ENCODE measurements at places on chromosomes 16 and 17.

- DNase-seq = no peak
Observed at GRCh38 chr16:79542237-79542774, 58.2 kb downstream of the MAF start.

DNA sequence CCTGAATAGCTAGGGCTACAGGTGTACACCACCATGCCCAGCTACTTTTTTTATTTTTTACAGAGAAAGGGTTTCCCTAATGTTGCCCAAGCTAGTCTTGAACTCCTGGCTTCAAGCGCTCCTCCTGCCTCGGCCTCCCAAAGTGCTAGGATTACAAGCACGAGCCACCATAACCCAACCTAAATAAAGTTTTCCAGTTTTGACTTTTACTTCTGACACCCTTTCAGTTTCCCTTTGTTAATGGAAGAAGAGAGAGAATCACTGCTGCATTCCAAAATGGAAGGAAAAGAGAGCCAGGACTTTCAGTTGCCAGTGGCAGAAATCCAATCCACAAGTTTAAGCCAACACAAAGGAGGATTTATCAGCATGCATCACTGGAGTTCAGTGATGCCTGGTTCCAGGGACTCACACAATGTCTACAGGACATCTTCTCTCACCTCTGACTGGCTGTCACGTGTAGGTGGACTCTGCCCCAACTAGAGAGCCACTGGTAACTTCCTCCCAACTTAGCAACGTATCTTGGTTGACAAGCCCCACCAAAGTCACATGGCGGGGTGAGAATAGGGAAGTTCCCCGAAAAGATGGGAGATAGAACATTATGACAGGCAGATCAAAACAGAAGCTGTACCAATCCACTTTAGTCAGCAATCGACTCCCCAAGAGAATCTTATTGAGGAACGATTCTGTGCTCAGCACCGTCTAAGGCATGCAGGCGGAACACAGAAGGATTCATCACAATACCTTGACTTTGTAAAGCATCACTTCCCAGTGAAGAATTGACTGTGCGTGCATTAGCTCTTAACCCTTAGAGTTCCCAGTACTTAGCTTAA is 46.5 kb downstream of the GAS7 start:
- DNase-seq = no peak

DNA sequence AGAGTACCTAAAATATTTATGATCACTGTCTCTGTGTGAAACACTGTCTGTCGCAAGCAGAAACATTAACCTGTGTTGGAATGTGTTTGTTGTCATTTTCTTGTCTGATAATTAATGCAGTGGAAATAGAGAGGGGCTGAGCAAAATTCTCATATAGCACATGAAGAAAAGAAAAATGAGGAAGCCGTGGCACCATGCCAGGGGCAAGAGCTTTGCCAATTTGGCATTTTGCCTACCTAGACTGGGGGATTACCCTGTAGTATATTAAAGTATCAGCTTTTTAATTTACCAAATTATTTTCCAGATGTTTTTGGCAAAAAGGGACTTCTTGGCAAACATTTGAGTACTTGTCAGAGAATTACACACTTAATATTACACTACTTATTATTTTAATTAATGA is 1326.6 kb upstream of the GOT2 start:
- DNase-seq = no peak

DNA sequence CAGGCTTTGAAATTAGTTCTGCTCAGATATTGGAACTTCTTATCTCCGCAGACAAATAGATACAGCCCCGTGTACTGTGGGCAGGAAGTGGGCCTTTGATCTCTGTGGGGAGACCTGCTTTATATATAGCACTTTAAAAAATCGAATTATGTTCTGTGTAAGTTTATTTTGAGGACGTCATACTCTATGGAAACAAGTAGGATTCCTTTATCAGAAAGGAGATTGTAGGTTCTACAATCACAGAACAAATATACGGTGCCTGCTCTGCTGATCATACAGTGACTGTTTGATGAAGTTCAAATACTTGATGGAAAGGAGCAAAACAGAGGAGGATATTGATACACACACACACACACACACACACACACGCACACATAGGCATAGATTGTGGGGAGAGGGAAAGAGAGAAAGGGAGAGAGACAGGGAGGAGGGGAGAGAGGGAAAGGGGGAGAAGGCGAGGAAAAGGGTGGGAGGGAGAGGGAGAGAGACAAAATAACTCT is 14.7 kb upstream of the TMEM220 start:
- DNase-seq = no peak

DNA sequence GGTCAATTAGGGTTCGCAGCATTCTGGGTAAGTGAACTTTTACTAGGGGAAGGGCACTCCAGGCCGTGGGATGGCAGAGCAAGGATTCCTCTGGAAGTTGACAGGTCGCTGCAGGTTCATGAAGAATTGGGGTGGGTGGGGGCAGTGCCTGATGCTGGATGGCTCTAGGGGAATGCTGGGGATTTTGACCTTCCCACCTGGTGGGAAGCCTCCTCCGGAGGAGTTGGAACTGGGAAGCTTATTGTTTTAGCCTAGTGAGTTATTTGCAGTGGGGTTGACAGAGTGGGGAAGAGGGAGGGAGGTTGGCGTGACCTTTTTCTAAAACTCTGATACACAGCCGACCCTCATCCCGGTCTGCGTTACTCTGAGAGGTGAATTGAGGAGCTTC is 606 bp upstream of the C17orf113 start:
- no peak for DNase-seq

DNA sequence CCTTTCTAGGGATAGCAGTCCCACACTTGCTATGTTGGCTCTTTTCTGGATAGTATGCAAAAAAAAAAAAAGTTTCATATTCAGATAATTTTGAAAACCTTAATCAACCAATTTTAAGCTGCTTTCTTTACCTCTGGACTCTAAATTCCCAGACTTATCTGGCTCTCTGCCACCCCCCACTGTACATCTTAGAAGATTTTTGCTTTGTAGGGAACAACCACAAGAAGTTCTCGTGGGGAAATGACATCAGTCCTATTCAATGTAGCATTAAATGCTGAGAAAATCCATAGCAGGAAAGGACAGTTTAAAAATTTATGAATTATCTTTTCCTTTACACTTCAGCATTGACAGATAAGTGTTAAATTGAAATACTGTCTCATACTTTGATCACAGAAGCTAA is 562.7 kb upstream of the HSBP1 start:
- peak; percentile 9 for DNase-seq

- no peak for DNase-seq
Observed at GRCh38 chr17:67636834-67637520, 80.8 kb upstream of the NOL11 start.

DNA sequence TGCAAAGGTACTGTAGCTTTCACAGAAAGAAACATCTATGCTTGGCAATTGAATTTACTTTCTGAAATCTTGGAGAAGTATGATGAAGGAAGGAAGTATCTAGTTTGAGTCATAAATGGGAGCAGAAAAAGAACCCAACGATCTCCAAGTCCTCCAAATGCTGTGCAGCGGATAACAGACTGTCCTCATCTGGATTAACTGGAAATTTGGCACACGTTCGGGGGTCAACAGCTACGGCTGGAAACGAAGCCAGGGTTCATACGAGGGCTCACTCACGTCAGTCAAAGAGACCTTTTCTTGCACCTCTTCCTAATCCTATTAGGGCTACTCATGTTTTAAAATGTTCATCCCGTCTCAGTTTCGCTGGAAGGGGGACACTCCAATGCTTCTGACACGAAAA is 152.0 kb downstream of the ZFHX3 start:
- peak; percentile 39 for DNase-seq

- no peak for DNase-seq
Observed at GRCh38 chr16:83328936-83329335, 478.8 kb upstream of the HSBP1 start.

- no peak for DNase-seq
Observed at GRCh38 chr17:33978889-33979288, 276.2 kb upstream of the CCL2 start.

DNA sequence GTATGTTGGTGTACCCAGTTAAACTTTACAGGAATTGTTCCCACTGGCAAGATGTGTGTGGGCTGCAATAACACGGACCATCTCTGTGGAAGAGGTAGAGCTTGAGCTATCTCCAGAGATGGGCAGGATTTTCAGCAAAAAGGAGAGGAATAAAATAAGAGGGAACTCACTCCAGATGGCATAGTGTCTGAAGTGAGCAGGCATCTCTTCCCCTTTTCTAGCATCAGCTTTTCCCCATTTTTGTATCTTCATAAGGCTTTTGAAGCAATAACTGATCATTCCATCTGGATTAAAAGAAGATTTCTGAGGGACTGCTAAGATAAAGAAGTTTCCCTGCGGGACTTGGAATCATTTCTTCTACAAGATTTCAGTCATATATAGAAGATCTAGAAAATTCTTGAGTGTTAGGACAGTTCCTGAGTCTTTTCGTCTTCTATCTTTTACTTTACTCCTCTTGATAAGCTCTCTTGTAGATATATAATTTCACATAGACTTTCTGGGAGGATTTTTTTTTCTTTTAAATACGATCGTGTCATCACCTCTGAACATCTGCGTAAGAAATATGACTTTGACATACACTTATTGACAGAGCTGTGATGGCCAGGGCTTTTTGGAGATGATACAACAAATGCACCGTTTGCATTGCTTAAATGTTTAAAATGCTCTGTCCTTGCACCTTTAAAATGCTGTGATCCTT is 2.1 kb downstream of the CPD start:
- DNase-seq = no peak

DNA sequence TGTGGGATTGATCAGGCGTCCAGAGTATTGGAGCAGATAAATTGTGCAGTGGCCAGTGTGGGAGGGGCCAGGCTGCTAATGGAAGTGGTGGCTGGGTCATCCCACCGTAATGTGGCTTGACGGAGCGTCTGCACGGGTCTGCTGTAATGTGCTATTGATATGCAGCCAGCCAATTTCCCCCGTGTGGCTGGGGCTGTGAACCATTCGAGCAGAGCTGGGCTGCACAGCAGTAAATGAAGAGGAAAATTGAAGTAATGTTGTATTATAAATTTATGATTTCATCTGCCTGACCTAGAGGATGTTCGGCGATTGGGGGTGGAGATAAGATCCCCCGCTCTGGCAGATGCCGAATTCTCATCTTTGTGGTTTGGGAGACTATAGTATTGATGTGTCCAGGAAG is 121.5 kb downstream of the CCDC182 start:
- DNase-seq = no peak

GRCh38 chr17:76538281-76538931 is 897 bp upstream of the CYGB start:
- no peak for DNase-seq

- no peak for DNase-seq
Observed at GRCh38 chr17:17538417-17539391, 42.5 kb upstream of the RASD1 start.

DNA sequence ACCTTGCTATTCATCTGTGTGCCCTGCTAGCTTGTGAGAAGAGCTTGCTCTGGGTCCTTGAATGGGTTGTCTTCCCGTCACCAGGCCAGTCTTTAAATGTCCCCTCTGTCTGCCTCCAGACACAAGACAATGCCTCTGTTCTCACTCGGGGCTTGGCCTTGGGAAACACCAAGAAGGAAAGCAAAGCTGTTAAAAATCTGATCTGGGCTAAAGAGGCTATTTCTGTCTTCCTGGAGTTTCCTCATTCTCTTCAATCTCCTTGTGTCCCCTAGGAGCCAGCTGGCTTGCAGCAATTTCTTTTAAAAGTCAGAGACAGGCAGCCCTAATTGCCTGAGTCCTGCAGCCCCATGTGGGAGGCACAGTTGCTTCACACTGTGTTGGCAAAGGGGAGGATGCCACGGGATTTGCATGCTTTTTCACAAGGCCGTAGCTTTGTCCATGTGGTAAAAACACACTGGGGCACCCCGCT is 2.5 kb downstream of the DNAI2 start:
- peak; percentile 26 for DNase-seq

DNA sequence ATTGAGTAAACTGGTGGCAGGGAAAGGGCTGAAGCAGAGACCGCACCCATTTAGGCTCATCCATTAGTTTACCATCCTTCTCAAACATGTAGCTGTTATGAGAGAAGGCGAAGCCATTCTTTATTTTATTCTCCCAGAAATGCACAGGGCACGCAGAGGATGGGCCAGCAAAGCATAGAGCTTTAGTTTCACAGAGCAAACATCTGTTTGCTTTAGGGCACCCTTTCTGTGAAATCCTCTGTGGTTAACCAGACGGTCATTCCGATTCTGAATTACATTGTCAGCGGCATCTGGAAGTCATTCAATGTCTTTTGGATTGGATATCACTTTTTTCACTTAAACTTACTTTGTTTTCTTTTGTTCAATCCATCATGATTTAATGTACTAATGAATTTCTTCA is 96.0 kb downstream of the TOX3 start:
- no peak for DNase-seq

DNA sequence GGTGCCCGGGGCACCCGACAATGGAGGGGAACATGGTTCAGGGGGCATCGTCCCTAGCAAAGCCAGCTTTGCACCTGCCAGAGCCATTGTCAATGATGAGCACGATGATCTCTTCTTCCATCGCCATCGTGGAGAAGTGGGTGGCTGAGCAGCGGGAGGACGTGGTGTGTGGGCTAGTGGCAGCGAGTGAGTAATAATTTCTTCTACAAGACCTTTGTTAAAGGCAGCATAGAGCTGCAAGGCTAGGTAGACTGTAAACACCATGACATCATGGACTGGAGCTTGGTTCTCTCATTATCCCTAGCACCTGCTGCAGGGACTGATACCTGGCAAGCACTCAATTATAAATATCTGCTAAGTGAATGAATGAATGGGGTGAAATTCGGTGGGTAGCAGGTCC is 6.7 kb upstream of the HEATR3 start:
- DNase-seq = no peak

DNA sequence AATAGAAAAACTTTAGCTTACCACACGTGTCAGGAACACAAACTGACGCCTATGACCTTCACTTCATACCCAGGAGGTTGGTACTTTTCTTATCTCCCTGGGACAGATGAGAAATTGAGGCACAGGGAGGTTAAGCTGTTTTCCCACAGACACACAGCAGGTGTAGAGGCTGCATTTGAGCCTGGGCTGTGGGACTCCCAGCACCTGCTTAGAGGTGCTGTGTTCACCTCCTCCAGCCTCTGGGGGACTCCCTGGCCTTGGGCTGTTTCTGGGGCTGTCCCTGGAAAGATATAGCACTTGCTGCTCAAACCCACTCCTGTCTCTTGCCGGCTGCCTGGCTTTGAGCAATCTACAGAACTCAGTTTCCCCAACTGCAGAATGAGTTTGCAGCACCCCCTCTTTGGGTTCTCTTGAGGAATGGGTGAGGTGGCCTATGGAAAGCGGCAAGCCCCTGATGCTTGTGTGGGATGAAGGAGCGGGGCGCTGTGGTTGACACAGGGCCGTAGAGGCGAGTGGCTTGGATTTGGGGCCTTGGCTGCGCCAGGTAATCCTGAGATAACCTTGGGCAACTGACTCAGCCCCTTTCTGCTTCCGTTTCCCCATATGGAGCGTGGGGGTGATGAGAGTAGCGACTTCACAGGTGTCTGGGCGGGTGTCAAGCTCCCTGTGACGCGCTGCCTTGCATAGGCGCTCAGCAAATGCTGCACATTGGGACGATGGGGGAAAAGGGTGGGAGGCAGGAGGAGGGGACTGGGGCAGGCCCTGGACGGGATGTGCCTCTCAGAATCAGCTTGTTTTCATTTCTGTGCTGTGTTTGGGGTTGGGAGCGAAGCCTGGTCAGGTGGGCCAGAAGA is 104.5 kb upstream of the CIBAR2 start:
- DNase-seq = no peak

Data from fibroblast of mammary gland (primary cell).